ENCODE measurements at places on chromosomes 12 and 14.

DNA sequence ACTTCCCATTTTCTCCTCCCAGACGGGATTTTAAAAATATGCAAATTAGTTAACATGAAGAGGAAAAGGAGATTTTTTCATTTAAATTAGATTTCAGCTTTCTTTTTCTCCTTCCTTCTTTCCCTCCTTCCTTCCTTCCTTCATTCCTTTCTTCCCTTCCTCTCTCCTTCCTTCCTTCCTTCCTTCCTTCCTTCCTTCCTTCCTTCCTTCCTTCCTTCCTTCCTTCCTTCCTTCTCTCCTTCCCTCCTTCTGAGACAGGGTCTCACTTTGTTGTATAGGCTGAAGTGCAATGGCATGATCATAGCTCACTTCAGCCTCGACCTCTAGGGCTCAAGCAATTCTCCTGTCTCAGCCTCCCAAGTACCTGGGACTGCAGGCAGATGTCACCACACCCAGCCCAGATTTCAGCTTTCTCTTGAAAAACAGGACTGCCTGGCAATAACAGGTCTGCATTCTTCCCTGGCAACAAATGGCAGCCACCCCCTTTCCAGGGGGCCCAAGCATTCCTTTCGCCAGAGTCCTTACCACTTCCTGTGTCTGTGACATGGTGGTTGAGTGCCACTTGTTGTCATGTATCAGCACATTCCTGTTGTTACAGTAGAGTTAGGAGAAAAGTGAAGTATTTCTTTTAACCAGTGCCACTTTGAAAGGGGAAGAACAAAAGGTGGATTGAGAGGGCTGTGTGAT, 119.1 kb downstream of the PTPN11 start:
- DNase-seq = no peak

GRCh38 chr12:121966959-121967358, 48.6 kb downstream of the CFAP251 start:
- no peak for DNase-seq

DNA sequence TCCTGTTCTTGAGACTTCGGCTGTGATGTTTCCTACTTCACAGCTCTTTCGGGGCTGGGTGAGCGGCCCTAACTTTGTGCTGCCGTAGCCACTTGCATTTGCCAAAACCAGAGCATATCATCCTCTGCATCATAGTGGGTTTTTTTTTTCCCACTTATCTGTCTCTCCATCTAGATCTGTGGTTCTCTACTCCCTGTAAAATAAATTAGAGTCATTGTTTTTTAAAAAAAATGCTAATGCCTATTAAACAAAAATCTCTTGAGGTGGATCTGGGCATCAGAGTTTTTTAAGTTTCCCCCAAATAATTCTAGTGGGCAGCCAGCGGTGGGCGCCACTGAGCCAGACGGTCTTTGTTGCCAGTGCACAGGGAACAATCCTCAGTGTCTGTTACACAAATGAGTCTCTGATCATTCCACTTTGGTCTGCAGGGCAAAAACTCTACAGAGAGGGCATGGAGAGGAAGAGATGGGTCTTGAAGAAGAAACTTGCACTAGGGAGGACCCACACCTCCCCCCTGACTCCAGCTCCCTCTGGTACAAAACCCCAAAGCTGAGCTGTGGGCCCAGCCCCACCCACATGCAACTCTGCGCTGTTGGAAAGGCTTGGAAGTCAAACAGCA, 62.4 kb upstream of the BCL2L14 start:
- no peak for DNase-seq

GRCh38 chr12:51866324-51866723, 17.8 kb upstream of the FIGNL2 start:
- no peak for DNase-seq

Measured in AG09309 (cell line).